ENCODE measurements at places on chromosomes 13 and 19.

- no peak for DNase-seq
These were observed 232.4 kb downstream of the LHFPL6 start for GRCh38 chr13:39370554-39370953.

DNA sequence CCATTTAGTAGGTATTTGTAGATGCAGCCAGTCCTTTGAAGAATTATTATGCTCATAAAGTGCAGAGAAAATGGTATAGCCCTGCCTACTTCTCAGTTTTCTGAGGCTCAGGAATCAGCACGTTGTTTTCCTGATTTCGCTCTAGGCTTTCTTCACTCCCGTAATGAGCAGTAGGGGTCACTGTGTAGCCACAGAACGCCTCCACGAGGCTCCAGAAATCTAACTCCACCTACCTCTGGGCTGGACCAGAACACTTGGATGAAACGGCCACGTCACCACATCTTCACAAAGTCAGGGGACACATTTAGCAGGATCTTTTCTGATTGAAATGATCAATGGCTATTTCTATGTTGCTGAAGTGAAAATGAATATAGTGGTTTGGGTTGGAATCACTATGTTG lies 49.8 kb upstream of the GTF3A start:
- peak; percentile 52 for DNase-seq

- no peak for DNase-seq
These were observed 319.9 kb downstream of the ATP8A2 start for GRCh38 chr13:25691654-25692053.

DNA sequence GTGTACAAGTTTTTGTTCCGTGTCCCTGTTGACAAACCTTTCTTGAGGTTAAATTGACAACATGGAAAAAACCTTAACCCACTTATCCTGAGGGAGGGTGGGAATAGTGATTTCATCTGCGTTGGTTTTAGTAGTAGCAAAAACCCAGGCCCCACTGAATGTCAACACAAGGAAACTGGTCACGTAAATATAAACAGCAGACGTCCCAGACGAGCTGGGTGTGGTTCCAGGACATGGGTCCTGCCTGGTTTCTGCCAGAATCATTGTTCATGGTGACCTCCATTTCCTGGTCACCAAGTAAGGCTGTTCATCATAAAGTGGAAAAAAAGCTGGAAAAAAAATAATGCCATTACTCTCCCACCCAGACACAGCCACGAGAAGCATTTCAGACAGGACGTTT lies 16.9 kb upstream of the F2RL3 start:
- no peak for DNase-seq

DNA sequence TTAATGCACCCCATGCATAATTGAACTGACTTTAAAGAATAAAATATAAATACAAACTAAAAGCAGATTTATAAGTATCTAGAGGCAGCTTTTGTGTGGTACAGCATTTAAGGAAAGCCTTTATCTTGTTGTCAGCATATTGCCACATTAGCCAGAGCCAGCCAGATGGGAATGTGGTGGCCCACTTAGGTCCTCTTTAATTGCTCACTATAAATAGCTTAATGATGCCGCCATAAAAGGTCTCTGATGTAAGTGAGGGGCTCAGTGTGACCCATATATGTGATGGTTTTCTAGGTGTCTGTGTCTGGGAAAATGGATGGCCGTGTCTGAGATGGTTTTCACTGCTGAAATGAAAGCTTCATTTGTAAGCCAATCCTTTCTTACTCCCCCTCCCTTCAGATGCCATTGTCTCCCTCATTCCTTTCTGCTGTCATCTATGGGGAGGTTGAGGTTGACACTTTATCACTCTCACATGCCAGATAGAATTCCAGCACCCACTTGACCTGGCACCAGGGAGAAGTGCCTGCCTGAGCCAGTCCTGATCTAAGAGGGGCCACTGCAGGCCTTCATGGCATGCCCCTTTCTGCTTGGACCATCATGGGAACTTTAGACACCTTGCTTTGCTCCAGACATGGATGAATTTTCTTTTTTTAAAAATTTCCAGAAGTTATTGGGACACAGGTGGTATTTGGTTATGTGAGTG lies 135.3 kb downstream of the MTUS2 start:
- DNase-seq: no peak

GRCh38 chr19:56637976-56638555 lies 4.9 kb upstream of the SMIM17 start:
- DNase-seq: no peak

DNA sequence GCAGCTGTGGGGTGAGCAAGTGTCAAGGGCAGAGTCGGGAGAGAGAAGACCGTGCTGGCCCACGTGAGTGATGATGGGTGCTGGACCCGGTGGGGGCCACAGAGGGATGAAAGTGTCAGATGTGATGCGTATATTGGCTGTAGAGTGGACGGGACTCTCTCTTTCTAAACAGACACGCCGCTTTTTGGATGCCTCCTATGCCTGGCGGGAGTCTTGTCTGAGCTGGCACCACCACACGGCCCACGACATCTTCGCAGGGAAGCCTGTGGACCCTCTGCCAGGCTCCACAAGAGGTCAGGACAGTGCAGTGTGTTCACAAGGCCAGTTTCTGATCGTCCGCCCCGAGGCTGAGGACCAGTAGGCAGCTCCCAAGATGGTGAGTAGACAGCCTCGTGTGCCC lies 12.9 kb upstream of the MRI1 start:
- no peak for DNase-seq

GRCh38 chr13:33953203-33953602 lies 135.3 kb downstream of the RFC3 start:
- DNase-seq: no peak

DNA sequence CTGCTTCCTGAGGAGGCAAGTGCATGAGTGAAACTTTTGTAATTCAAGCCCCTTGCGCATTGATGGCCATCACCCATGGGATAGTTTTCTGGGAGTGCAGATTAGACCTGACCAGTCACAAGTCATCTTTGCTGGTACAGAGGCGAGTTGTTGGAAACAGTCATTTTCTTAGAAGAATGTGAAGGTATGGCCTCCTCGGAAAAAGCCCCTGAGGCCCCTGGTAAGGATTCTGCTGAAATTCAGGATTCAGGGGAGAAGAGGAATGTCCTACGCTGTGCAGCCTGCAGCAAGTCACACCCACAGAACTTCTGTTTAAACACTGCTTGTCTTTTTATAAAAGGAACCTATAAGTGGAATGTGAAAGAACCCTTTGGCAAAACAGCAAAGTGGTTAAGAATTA lies 11.0 kb upstream of the SPART start:
- no peak for DNase-seq

GRCh38 chr13:31116224-31116623 lies 45.5 kb downstream of the HSPH1 start:
- no peak for DNase-seq

DNA sequence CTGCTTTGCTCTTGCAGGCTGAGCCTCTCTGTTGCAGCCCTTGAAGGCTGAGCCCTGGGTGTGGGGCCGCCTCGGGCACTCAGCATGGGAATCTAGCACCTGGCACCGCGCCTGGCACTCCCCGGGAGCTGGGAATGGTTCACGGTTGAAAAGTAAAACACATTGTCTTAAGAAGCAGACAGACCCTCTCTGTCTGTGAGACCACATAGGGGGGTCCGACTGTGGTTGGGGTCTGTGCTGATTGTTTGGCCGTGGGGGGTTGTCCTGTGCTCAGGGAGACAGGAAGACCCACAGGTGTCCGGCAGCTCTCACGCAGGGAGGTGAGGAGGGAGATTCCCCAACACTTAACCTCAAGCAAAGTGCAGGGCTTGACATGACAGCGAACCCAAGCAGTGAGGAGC lies 64.8 kb downstream of the SOX1 start:
- DNase-seq: no peak

GRCh38 chr19:43741075-43741825 lies 13.5 kb downstream of the SMG9 start:
- no peak for DNase-seq

- no peak for DNase-seq
These were observed 4.7 kb upstream of the IRS2 start for GRCh38 chr13:109790942-109791605.

GRCh38 chr13:80151016-80151415 lies 189.9 kb downstream of the SPRY2 start:
- no peak for DNase-seq

GRCh38 chr13:60035874-60036273 lies 127.9 kb downstream of the DIAPH3 start:
- no peak for DNase-seq

DNA sequence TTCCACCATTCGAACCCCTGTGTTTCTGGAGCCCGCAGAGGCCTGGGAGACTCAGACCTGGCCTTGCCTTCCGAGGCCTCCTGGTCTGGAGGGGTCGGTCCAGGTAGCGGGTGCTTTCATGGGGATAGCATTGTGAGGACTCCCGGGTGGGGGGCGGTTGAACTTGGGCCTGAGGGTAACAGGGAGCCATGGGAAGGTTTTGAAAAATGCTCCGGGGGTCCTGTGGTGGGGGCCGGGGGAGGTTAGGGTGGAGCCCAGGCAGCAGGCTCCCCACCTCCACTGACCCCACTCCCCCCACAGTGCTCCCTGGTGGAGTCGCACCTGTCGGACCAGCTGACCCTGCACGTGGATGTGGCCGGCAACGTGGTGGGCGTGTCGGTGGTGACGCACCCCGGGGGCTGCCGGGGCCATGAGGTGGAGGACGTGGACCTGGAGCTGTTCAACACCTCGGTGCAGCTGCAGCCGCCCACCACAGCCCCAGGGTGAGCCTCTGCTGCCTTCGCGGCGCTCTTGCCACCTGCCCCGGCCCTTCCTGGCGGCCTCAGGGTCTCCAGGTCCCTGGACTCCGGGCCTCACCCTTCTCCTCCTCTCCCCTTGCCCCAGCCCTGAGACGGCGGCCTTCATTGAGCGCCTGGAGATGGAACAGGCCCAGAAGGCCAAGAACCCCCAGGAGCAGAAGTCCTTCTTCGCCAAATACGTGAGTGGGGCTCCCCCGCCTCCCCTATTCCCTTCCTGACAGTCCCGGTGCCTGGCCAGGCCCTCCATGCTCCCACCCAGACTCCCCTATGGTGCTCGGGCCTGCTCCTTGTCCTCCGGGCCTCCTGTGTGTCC lies 3.8 kb upstream of the GARIN5A start:
- DNase-seq: no peak

DNA sequence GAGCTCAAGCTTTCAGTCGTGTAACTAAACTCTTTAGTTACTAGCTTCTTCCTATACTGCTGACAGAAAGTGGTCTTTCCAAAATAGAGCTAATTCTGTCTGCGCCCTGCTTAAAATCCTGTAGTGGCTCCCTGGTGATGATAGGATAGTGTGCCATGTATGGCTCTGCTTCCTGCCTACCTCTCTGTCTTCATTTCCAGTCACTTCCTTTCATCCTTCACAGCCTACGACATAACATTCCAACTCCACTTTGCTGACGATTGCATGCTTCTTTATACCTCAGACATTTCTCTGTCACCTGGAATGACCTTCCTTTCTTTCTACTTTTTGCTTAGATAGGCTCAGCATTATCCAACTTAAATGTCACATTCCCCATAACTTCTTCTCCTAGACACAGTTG lies 190.8 kb downstream of the MAB21L1 start:
- DNase-seq: no peak

DNA sequence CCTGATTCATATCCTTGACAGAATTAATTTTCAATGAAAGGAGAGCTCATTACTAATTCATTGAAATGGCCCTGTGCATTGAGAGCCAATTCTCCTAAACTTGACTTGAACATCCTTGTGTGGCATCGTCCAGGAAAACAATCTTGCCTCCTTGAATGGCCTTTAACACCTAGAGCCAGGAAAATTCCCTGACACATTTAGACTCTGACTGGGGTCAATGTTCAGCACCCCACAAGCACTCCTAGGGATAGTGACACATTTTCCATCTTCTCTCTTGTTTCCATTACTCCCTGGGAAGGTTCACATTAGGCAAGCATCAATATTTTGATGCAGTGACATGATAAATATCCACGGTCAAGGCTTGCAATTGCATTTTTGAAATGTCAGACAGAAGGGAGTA lies 218.9 kb downstream of the LACC1 start:
- no peak for DNase-seq

- no peak for DNase-seq
These were observed 10.9 kb upstream of the TLE5 start for GRCh38 chr19:3073159-3073563.

- DNase-seq: no peak
These were observed 30.3 kb upstream of the MCF2L start for GRCh38 chr13:112938680-112939079.

GRCh38 chr19:33520844-33521479 lies 629 bp downstream of the PEPD start:
- DNase-seq: no peak

- no peak for DNase-seq
These were observed 22.4 kb downstream of the TUBA3C start for GRCh38 chr13:19159181-19159580.
